ENCODE measurements at places on chromosomes 7 and 10. TPM values are rescaled to one million over a fixed set of nuclear protein-coding genes. Genes with fewer than 3 reads are reported as not detected.

DNA sequence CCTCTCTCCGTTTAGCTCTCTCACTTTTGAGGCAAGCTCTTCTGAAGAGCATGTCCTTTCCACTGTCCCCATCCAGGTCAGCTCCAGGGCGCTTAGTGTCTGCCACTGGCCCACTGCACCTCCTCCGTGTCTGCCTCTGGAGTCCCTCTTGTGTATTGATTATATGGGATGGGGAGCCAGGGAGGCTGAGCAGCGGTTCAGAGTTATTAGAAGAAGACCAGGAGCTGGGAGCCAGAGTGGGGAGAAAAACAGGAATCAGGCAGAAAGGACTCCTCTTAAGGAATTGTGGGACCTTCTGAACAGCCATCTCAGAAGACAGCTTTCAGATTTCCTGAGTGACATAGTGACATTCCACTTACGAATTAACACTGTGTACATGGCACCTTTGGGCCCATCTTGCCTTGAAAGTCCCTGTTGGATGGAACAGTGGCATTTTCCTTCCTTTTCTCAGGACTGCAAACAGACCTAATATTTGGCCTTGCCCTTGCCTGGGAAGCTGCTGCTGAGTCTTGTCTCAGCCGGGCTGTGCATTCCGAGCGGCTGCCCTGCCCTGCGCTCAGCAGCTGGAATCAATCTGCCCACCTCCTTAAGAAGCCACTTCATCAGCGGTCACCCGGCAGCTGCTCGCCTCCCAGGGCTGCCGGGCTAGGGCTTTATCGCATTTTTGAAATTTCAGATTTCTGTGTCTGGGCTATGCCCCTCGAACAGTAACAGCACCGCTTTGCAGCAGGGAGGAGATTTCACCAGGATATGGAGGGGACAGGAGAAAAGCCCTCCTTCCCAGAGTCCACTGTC lies 81.1 kb upstream of the PRKG1 start:
- no peak for DNase-seq

DNA sequence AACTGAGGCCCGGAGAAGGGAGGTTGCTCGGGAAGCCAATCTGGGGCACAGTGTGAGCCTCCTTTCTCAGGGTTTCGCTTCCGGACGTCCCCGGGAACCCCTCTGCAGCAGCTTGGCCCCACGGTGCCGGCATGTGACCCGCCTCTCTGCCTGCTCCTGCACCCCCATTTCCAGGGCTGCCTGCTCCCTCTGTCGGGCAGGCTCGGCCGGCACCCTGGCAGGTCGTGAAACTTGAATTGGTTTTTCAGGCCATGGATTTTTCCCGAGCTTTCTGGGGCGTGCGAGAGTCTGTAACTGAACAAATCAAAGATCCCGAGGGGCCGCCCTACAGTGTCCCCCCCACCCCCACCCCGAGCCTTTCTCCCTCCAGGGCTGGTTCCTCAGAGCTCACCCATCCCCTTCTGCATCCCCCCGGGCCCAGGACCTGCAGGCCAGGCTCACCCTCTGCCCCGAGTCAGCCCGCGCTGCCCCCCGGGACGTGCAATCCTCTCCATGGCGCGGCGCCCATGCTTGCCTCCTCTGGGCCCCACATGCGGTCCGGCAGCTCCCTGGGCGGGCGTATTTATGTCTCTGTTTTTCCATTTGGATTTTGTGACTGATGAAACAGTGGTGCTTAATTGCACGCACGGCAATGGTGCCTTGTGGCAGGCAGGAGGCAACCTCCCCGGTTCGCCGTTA lies 58.1 kb downstream of the UNCX start:
- no peak for DNase-seq

Gene GBX1
- total RNA-seq: 0.41 TPM

Gene TEX36
- 0.41 TPM for total RNA-seq

DNA sequence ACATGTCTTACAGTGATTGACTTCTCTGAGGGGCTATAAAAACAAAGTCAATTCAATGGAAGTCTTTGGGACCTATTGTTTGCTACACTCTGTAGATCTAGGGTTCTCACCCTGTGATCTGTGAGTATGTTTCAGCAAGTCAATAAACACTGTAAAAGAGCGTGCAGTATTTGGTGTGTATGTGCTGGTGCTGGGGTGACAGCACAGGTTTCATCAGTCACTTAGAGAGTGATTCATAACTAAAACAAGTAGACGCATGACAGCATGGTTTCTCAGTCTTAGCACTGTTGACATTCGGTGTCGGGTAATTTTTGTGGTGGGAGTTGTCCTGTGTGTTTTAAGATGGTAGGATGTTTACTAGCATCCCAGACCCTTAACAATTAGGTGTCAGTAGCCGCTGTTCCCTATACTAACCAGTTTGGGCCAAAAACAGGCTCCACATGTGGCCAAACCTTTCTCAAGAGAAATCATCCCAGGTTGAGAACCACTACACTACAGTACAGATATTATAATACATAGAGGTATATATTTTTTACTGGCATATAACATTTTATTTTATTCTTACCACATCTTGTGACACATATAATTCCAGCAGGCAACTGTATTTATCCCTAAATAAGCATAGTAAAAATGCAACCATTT lies 411.8 kb downstream of the ARL4A start:
- no peak for DNase-seq

Gene SPDYE2B
- total RNA-seq: not detected

GRCh38 chr10:70677620-70678249 lies 5.4 kb downstream of the ADAMTS14 start:
- DNase-seq: no peak

GRCh38 chr10:47364366-47364765 lies 16.2 kb downstream of the RBP3 start:
- DNase-seq: no peak

DNA sequence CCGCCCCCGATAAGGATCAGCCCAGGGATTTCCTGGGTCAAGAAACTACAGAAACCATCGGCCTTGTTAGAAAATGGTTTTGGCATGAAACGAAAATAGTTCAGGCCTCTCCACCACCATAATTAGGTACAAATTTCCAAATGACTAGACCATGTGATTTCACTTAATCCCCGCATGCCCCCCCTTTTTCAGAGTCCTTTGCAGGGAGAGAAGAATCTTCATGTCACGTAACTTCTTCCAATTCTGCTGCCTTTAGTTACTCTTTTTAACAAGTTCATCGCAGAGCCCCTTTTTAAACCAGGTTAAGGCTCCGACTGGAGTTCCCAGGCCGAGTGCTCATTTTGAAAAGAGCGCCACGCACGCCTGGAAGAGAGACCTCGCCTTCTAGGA lies 3.4 kb downstream of the PDGFA start:
- DNase-seq: no peak

Gene CALML3
- total RNA-seq: under 0.01 TPM

DNA sequence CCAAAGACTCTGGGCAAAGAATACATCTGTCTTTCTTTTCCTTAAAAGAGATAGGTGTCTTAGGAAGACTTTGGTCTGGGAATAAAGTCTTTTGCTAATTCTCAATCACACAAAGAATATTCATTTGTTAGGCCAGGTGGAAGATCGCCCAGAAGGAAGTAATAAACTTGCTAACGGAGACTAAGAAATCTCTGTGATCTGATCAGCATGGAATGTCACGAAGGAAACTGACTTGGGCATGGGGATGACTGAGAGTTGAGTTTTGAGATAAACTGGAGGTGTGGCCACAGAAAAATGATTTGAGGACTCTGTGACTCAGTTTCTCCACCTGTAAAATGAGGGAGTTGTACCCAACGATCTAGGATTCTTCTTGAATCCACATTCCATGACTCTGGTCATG lies 161.1 kb upstream of the SVIL start:
- DNase-seq: no peak

Gene UCN3
- not detected for total RNA-seq

DNA sequence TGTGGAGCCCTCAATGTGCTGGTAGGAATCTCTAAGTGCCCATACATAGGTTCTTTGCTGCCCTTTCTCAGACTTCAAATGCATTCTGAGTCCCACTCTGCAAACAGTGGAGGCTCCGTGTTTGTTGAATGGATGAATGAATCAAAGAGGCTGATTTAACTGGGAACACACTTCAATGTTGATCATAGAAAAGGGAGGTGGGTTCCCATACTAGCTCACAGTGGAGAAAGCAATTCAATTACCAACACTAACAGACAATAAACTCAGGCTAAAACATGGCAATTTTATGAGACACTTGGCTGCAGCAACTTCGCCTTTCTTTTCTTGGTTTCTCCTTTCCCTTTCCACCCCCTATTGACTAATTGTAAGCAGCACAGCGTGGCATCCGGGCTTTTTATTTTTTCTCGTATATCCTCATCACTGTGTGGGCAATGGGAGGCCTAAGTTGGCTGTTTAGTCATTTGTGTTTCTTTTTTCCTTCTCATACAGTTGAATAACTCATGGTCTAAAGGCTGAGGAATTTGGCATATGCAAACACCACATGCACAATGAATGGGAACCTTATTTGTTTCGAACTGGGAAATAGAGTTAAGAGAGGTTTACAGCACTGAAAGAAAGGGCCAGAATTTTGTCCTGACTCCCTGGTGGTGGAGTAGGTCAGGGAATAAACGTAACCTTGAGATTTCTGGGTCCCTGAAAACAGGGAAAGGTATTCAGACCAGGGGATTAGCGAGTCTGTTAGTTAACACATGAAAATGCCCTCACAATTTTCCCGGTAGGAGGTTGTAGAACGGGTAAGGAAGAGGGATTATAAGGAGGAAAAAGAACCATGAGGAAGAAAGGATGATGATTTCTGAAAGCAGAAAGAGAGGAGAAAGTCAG lies 858.5 kb downstream of the KCNMA1 start:
- no peak for DNase-seq

Gene PGAM2
- 4.5 TPM for total RNA-seq

- no peak for DNase-seq
Observed at GRCh38 chr10:77981281-77981680, 48.0 kb downstream of the POLR3A start.

Gene SYT15B
- not detected for total RNA-seq

DNA sequence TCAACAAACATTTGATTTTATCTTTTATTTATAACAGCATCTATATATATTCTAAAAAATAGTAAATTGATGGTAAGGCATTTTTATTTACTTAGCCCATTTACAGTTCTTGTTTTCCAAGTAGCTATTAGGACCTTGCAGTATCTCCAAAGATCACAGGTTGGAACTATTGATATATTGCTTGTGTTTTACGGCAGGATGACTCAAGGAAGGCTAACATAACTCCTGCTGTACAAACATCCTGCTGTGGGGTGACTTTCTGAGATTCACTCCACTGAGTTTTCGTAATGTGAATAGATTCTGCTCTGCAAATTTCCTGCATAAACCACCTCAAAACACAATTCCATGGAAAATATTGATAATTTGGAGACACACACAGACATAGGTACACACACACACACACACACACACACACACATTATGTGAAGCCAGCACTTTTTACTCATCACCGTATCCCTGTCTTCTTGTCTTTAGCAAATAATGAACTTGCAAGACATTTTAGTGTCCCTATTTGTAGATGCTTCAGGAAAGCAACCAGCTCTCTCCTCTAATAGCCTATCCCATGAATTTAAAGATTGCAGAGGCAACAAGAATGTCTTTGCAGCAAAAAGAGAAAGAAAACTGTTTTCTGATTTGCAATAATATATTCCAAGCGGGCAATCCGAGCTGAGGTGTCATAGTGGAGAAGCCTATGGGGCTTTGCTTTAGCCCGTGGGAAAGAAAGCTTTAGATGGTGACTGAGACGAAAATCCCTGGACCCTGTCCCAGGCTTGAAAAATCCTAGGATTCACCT lies 722 bp downstream of the AGR2 start:
- DNase-seq: no peak
